T-helper 1 cell (primary cell): ENCODE measurements at places on chromosomes 2 and 18.

- DNase-seq: no peak
These were observed 44.4 kb upstream of the TWSG1 start for GRCh38 chr18:9290156-9290555.

DNA sequence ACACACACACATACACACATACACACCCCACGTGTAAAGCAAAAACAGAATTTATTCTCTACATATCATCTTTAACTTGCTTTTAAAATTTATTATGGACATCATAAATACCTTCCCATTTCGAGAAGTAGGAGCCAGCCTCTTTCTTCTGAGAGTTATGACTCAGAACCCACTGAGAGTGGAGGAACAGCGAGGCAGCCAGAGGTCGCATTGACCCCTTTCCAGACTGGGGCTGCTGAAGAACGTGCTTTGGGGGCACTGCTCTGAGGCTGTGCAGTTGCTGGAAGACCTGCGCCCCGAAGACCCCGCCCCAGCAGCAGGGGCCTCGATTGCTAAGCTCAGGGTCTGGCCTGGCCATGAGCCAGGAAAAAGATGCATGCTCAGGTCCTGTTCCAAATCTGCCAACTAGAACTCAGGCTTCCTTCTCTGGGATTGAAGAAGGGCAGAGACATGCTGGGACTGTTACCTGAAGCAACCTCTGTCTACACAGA is 133.8 kb upstream of the TWIST2 start:
- no peak for DNase-seq

- no peak for DNase-seq
These were observed 28.1 kb downstream of the ASAP2 start for GRCh38 chr2:9234680-9235146.

GRCh38 chr2:201058914-201059313 is 12.6 kb downstream of the HYCC2 start:
- no peak for DNase-seq

DNA sequence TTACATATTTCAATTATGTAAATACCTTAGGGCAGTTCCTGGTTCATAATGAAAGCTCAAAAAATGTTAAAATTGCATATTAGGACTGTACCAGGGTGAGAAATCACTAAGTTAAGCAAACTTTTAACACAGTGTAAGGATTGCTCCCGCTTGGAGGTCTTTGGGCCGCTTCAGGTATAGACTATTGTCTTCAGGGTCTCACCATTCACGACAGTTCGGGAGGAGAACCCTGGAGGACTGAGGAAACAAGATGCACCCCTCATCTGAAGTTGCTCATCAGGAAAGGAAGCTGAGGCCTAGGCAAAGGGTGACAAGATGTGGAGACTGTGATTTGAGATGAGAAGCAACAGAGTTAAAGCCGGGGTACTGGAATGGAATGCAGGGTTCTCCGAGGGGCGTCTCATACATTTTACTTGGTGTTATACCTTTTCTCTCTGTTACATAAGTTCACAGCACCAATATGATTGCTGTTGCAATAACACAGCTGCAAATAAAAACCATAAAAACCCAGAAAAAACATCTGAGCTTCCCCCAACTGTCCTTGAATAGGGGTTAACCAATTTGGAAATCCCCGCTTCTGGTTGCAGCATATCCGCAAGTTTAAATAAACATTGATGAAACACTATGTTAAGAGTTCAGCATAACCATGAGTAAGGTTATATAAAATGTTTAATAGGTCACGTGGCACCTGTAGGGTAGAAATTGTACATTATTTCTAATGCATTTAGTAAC is 40.1 kb downstream of the FBXO48 start:
- no peak for DNase-seq

DNA sequence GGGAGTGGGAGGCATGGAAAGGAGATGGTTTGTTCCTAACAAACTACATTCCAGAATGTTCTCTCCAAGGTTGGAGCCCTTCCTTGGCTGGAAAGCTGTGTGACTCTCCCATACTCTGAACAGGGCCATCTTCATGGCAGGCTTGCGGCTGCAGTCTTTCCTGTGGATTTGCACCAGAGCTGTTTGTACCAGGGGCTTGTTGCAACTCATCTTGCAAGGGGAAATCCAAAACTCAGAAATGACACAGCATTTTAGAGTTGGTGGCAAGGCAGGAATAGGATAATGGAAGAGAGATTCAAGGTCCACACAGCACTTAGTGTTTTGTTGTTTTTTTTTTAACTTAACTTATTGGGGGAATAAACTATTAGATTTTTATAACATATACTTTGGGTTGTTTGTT is 73.7 kb upstream of the ZNF516 start:
- DNase-seq: no peak

- no peak for DNase-seq
These were observed 181.2 kb upstream of the FSHR start for GRCh38 chr2:49335546-49335945.

DNA sequence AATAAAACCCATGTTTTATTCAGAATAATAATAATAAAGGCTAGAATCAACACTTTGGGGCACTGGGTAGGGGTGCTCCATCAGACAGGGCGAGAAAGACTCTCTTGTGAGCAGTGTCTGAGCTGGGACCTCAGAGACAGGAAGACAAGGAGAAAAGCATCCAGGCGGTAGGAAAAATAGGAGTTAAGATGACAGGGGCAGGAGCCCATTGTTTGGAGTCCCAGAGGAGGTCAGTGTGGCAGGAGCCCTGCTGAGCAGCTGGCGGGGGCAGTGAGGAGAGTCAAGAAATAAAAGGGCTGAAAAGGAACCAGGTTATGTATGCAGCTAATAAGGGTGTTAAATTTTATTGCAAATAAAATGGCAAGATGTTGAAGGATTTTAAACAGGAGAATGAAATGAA is 457.4 kb downstream of the FBXO15 start:
- no peak for DNase-seq

DNA sequence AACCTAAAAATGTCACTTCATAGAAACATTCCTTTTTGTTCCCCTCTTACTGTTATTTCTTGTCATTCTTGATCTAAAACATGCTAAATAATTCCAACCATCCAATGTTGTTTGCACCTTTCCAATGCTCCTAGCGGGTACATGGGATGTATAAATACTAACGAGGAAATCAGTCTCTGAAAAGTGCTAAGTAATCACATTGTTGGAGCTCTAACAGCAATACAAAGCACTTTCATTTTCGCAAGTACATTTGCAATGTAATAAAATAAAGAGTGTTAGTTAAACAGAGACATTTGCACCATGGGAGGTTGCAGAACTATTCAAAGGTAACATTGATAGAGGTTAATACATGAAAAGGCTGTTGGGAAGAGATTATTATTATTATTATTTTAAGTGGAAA is 286.2 kb upstream of the ACVR2A start:
- no peak for DNase-seq

- no peak for DNase-seq
These were observed 8.3 kb upstream of the TNS1 start for GRCh38 chr2:218010984-218011652.

DNA sequence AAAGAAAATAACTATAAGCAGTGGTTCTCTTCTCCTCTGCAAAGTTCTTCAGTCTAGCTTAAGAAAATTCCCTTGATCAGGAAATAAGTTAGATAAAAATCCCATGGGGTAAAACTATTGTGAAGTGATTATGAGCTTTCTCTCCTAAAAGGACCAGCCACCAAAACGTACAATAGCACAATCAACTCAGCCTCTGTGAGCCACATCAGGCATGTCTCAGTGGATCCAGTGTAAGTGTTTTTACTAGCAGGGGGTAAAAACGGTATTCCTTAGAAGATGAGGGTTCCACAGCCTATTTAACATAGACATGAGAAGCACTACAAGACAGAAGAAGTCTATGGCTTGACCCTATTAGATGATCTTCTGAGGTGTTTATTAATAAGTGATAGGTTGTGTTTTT is 503.2 kb downstream of the PIK3C3 start:
- DNase-seq: no peak

- no peak for DNase-seq
These were observed 8.2 kb upstream of the PEX13 start for GRCh38 chr2:61009355-61009754.

DNA sequence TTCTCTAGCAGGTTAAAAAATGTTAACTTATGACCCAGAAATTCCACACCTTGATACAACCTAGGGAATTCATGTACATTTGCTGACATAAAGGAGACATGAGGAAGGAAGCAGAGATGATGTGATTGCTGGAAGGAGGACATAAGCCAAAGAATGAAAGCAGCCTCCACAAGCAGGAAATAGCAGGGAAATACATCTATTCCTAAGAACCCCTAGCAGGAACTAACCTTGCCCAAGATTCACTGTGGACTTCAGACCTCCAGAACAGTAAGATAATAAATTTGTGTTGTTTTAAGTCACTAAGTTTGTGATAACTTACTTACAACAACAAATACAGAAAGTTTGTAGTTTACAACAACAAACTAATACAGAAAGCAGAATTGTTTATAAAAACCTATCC is 4.6 kb upstream of the DSG4 start:
- no peak for DNase-seq

- no peak for DNase-seq
These were observed 52.3 kb upstream of the RALBP1 start for GRCh38 chr18:9422816-9423519.

- no peak for DNase-seq
These were observed 32.0 kb upstream of the CAB39 start for GRCh38 chr2:230680463-230681170.

DNA sequence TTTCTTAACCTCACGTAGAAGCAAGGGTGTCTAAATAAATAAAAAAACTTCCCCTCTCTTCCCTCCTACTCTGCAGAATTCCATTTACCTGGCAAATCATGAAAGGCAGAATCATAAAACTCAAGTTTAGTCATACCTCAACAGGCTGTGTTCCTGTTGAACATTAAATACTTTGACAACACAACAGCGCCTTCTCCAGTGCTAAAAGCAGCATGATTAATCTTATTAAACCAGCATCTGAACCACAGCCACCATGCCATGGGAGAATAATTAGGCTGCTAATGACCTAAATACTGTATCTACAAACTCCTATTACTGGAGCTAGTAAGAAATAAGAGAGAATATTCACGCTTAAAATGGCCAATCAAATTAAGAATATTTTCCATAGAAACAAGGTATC is 68.1 kb downstream of the CDH2 start:
- DNase-seq: no peak

DNA sequence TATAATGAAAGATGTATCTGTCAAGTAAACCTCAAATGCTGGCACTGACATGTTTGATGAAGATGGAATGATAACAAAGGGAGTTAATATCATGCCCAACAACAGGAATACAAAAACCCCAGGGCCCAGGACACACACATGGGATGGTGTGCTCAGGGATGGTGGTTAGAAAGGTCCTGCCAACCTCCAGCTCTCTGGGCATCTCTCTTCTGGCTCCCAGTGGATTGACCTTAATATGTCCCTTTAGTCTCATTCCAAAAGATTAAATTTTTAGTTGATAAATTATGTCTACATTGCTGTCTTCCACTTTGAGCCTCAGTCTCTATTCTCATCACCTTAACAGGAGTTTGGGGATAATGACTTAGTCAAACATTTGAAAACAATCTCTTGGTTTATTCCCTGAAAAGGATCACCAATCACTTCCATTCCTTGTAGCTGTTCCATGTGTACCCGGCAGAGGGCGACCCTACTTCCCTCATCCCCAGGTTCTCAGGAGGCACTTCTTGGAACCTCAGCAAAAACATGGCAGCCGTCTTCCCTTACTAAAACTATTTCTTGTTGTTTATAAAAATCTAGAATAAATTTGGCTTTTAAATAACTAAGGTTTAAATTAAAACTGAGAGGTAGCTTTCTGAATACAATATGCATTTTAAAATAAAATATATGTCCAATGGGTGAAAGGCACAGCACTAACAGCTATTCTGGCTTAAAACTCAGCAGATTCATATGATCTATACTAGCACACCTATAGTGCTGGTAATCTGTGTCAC is 29.6 kb downstream of the MCEE start:
- DNase-seq: no peak

DNA sequence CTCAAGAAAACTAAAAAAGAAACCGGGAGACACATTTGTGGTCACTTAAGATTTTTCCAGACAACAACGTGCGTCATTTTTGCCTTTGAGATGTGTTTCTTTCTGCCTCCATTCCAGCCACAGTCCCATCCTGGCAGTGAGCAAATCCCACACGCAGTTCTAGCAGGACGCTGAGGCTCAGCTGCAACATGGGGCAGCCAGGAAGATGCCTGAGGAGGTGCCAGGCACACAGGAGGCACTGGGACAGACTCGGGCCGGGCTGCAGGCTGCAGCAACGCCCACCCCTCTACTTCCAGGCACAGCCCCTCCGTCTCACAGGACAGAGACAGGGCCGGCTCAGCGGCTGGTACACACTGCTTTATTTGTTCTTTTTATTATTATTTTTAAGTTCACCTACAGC is 13.1 kb downstream of the KLF11 start:
- no peak for DNase-seq

DNA sequence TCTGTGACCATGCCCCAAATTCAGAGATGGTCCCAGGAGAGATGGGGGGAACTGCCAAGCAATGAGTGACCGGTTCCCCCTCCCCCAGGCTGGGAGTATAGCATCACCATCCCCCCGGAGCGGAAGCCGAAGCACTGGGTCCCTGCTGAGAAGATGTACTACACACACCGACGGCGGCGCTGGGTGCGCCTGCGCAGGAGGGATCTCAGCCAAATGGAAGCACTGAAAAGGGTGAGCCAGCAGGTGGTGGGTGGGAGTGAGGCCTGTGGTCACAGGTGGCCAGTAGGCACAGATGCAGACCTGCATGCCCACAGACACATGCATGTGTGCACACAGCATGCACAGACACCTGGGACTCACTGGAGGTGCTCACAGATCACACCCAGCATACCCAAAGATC is 117.2 kb downstream of the DYSF start:
- no peak for DNase-seq

GRCh38 chr18:10053861-10054260 is 140.0 kb downstream of the VAPA start:
- DNase-seq: no peak
